ENCODE measurements at places on chromosomes 7 and 10.
A peak's percentile ranks its signal among the peaks of the same experiment; 100 is the strongest.

GRCh38 chr7:155487509-155488482 is 29.9 kb downstream of the EN2 start:
- no peak for DNase-seq

DNA sequence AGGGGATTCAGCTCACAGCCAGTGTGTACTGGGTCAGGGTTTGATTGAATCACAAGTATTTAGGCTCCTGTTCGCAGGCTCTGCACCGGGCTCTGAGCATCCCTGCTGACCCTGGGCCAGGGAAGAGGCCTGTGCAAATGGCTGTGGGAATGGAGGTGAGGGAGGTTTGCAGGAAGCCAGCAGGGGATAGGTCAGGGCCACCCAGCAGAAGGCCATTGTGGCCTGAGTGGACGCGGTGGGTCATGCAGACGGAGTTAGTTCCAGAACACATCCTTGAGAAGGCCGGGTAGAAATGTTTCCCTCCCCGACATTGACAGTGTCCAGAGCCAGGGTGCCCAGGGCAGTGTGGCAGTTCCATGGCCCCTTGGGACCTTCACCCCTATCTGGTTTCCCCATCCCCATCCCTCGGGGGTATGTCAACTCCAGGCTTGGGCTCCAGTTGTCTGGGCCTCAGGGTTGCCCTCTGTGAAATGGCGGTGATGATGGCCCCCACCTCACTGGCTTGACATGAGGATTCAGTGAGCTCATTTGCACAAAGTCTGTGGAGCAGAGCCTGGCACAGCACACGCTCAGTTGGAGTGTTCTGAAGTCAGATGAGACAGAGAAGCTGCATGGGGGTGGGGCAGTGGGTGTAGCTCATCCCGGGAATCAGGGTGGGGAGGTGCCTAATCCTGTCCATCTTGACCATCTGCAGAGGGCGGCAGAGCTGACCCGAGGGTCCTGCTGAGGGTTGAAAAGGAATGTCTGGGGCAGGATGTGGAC is 107.6 kb downstream of the ADCY1 start:
- no peak for DNase-seq

- no peak for DNase-seq
Observed at GRCh38 chr7:2528481-2529095, 9.0 kb downstream of the LFNG start.

- no peak for DNase-seq
Observed at GRCh38 chr7:155455132-155455693, 2.7 kb upstream of the EN2 start.

GRCh38 chr10:96322275-96322674 is 18.0 kb downstream of the DNTT start:
- DNase-seq: no peak

GRCh38 chr10:131083915-131084790 is 227.4 kb downstream of the TCERG1L start:
- no peak for DNase-seq

DNA sequence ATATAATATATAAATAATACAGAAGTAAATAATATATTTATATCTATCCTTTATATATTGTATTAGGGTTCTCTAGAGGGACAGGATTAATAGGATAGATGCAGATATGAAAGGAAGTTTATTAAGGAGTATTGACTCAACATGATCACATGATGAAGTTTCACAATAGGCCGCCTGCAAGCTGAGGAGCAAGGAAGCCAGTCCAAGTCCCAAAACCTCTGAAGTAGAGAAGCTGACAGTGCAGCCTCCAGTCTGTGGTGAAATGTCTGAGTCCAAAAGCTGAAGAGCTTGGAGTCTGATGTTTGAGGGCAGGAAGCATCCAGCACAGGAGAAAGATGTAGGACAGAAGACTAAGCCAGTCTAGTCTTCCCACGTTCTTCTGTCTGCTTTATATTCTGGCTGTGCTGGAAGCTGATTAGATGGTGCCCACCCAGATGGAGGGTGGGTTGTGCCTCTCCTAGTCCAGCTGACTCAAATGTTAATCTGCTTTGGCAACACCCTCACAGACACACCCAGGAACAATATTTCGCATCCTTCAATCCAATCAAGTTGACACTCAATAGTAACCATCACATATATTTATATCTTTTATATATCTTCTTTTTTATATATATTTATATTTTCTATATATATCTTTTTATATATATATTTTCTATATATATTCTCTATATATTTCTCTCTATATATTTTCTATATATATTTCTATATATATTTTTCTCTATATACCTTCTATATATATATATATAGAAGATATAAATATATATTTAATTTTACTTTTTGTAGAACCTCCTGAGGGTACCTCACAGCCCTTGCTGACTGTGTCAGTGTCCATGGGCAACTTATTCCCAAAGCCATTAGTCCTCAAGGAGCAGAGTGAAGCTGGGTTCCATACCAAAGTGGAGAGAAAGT is 24.6 kb upstream of the AKR1B10 start:
- peak; percentile 66 for DNase-seq

DNA sequence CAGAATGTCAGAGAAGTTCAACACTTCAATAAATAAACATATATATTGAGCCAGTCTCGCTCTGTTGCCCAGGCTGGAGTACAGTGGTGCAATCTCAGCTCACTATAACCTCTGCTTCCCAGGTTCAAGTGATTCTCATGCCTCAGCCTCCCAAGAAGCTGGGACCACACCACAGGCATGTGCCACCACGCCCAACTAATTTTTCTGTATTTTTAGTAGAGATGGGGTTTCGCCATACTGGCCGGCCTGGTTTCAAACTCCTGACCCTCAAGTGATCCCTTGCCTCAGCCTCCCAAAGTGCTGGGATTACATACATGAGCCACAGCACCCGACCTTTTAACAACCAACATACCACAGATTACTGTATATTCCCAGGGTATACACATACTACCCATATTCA is 134.2 kb downstream of the JMJD1C start:
- no peak for DNase-seq

GRCh38 chr10:33037726-33038125 is 79.7 kb upstream of the ITGB1 start:
- DNase-seq: no peak

DNA sequence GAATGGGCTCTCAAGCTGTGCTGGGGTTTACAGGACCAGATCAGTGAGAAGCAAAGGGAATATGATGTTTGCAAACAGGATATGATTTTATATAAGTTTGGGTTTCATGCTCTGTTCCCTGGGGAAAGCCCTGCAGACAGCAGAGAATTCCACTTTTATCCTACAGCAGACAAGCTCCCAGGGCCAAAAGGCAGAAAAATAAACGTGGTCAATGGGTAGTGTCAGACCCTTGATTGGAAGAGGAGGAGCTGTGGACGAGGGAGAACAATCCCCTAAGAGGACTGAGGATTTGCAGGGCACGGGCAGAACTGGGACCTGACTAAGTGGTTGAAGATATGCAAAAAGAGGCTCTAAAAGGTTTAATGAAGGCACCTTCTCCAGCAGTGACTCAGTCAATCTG is 275.3 kb downstream of the HDAC9 start:
- DNase-seq: no peak

- DNase-seq: no peak
Observed at GRCh38 chr10:14826076-14826829, 11.6 kb downstream of the CDNF start.

- no peak for DNase-seq
Observed at GRCh38 chr7:150345012-150345411, 3.6 kb upstream of the RARRES2 start.

DNA sequence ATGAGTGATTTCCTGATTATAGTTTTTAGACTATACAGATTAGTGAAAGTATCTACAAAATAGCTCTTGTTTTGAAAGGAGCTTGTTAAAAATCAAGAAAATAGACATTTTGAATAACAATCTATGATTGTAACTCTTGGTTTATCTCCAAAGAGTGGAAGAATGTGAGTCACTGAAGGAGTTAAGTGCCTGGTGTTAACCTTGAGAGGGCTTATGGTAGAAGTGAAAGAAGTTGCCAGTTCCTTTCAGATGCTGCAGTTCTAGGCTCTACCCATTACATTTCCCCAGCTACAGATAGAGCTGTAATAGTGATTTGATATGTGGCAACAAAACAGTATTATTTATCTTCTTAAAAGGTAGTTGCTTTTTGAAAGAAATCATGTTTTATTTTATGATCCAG is 12.7 kb downstream of the NRBF2 start:
- no peak for DNase-seq

DNA sequence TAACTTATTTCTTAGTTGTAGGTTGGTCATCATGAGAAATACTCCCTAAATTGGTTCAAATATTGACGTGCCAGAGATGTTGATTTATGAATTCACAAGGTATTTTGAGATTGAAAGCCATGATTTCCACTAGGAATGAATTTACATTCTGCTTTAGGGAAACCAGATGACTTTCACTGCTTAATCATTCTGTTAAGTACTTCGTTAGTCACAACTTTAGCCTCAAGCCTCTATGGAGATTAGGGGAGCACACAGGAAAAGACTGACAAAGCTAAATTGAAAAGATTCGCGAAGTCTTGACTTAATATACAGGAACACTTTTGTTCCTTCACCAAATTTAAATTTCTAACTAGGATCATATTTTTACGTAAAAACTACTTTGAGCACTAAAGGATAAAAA is 250.4 kb upstream of the CACNA2D1 start:
- no peak for DNase-seq

- no peak for DNase-seq
Observed at GRCh38 chr7:130894146-130894908, 160.3 kb upstream of the KLF14 start.

DNA sequence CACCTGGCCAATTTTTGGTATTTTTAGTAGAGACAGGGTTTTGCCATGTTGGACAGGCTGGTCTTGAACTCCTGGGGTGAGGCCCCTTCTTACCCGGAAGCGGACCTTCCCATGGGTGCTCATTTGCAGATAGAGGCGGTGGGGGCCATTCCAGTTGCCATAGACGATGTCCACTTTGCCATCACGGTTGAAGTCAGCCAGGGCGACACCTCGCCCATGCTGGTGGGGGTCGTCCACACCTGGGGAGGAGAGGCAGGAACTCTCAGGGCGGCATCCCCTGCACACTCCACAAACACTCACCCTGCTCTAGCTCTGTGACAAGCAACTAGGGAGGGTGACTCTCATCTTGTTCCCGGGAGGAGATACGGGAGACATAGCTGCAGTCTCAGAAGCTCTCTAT is 54.9 kb downstream of the GOLGA7B start:
- DNase-seq: no peak

- DNase-seq: no peak
Observed at GRCh38 chr7:153404781-153405279, 645.3 kb downstream of the ACTR3B start.

DNA sequence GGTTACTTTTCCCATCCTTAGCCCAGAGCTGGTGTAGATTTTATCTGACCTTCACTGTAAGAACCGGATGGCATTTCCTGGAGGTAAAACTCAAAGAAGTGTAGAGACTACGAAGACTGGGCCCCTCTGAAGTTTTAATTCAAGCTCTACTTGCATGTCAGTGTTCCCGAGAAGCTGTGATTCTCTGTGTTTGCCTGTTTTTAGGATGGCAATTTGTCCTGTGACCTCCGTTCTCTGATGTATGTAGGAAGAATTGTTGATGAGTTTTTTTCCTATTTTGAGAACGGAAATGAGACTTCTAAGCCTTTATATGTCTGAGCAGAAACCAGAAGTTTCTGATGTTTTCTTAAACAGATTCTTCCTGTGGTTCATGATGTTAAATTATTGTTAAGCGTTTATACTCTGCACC is 94.1 kb downstream of the CDCA7L start:
- no peak for DNase-seq

- DNase-seq: no peak
Observed at GRCh38 chr7:16755397-16755796, 1.8 kb downstream of the TSPAN13 start.

DNA sequence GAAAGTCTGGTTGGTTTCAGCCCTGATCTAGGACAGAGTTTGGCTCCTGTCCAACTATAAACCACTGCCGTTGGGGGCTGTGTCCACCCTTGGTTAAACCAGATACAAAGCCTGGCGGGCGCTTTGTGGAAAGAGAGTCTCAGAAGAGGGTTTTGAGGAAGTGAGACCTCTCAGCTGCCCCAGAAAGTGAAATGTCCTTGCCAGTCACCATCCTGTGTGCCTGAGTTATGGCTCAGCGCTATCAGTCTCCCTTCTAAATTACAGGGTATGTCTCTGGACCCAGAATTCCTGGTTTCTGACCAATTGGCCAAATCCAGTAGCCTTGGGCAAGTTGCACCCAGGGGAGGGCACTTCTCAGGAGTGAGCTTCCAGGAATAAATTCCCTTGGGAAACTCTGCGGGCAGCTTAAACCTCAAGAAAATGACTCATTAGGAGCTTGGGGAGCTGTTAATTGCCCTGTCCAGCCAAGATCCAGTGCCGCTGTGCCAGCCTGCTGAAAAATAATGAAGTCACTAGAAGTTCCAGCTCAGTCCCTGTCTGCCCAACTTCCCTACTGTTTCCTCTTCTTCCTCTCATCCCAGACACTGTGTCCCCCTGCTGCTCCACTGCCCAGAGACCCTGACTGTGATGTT is 66.7 kb upstream of the PDZD8 start:
- DNase-seq: peak; percentile 25

GRCh38 chr7:10912077-10912476 is 61.6 kb upstream of the PHF14 start:
- DNase-seq: no peak

DNA sequence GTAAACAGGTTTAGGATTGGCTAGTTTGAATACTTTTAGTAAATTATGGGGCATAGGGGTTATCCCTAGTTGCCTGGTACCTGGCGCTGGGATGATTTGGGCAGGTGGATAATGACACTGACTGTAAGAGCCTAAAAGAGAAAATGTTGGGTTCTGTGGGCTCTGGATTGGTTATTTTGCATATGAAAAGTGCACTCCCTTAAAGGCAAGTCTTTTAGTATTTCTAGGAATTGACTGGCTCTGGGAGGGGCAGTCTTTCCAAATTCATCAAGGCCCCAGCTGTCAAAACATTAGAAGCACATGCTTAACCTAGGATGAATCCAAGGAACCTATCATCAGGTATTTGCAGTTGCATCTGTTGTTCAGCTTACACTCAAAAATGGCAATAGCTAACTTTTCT is 454.6 kb upstream of the SORCS1 start:
- DNase-seq: no peak

GRCh38 chr7:33853361-33854062 is 51.8 kb upstream of the BMPER start:
- DNase-seq: no peak

DNA sequence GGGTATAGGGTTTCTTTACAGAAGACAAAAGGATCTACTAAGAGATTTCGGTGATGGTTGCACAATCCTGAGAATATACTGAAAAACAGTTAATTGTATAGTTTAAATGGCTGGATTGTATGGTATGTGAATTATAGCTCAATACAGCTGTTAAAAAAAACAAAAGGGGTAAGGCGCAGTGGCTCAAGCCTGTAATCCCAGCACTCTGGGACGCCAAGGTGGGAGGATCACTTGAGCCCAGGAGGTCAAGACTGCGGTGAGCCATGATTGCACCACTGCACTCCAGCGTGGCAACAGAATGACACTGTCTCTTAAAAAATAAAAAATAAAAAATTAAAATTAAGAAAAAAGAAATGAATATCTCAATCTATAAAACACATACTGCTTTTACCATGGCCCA is 18.5 kb downstream of the ESYT2 start:
- no peak for DNase-seq

DNA sequence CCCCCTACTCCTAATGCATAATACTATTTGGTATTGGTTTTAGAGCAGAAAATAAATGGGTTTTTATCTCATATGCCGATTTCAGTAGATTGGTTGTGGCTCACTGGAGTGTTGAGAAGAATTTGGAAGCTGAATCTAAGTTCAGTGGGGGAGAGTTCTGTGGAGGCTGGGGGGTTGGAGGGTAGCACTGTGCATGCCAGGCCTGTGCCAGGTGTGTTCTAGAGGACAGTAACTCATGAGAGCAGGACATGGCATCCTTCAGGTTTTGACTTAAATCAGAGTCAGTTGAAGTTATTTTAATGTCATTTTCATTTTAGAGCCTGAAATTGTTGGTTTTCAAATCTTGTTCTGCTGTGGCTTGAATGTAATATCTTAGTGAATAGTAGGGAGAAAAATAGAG is 79.5 kb downstream of the EEPD1 start:
- DNase-seq: no peak
